ENCODE measurements at places on chromosomes 11 and 22. TPM values are rescaled to one million over a fixed set of nuclear protein-coding genes. Genes with fewer than 3 reads are reported as not detected.

Gene ART1
- not detected for total RNA-seq

Gene CRYBB1
- total RNA-seq = not detected

Gene NXPE1
- total RNA-seq = not detected

Gene MCAM
- 75.0 TPM for total RNA-seq

All from body of pancreas (tissue), 4 donors.